Left kidney (tissue), 8 donors: ENCODE measurements at places on chromosomes 3 and 15. TPM values are rescaled to one million over a fixed set of nuclear protein-coding genes. Genes with fewer than 3 reads are reported as not detected.

GRCh38 chr3:23645533-23646183 is 160.1 kb upstream of the UBE2E1 start:
- no peak for DNase-seq

- no peak for DNase-seq
Observed at GRCh38 chr3:59267021-59267420, 217.2 kb upstream of the CFAP20DC start.

DNA sequence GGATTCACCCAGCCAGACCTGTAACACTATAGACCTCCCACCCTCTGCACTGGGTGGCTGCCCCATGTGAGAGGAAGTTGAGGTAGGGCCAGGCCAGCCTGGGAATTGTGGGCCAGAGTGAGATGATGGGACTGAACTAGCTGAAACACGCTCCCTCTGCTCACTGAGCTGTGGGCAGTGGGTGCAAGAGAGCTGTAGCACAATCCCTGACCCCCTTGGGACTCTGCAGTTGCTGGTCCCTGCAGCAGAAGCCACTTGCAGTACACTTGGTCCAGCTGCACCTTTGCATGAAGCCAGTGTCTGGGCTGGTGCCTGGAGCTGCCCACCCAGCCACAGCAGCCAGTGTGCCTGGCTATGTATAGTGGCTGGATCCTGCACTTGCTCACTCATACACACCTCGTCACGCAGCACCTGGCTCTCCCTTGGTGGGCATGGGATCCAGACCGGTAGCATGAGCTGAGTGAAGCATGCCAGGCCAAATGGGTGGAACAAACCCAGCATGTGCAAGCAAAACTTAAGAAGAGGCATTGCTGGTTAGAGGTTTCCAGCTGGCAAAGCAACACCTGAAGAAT is 805.7 kb upstream of the GBE1 start:
- DNase-seq = no peak

DNA sequence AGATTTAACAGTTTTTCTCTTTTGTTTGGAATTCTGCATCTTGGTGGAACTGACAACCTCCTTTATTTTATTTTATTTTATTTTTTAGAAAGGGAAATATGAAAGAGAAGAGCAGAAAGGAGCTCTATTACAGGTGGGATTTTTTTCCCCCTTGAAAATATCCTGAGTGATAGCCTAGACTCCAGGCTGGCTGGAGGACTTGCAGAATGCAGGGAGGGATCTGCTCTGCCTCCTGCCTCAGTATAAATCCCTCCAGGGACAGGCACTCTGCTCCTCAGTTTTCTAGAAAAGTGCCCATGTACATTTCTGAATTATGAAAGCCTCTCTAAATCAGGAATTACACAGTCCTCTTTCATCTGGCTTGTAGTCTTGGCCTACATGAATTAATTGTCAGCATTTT is 173.7 kb downstream of the TMEM108 start:
- no peak for DNase-seq

GRCh38 chr3:111237946-111238345 is 166.3 kb downstream of the NECTIN3 start:
- no peak for DNase-seq

TMC3 gene
- 0.17 TPM for polyA plus RNA-seq

SACM1L gene
- 87.8 TPM for polyA plus RNA-seq

CCR2 gene
- 1.1 TPM for polyA plus RNA-seq
